NCI-H187 treated with DMSO at 0.1 percent for 48 hours (cell line): ENCODE measurements at places on chromosomes 1 and 21.

- DNase-seq, result no peak
Measured at GRCh38 chr1:46525253-46525983, 26.0 kb downstream of the KNCN start.

DNA sequence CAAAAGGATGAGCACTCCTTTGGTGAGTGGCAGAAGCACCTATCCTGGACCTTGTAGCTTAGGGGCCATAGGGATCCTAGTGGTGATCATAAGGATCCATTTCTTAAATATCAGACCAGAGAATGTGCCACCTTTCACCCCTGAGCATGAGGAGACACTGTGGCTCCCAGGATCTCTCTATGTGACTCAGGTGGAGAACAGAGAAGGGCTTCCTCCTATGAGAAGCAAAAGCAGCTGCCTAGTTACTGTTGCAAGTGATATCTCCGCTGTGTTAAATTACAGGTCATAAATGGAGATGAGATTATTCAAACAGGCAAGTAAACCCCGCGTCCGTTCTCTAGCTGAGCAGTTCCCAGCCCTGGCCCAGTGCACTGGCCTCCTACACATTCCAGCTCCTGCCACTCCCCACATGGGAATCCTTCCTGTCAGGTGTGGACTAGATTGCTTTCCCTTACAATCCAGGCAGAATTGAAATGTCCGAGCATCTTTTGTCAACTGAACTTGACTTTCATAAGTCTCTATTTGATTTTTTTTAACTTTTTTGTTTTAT, 26.3 kb downstream of the CLEC20A start:
- DNase-seq, result no peak

DNA sequence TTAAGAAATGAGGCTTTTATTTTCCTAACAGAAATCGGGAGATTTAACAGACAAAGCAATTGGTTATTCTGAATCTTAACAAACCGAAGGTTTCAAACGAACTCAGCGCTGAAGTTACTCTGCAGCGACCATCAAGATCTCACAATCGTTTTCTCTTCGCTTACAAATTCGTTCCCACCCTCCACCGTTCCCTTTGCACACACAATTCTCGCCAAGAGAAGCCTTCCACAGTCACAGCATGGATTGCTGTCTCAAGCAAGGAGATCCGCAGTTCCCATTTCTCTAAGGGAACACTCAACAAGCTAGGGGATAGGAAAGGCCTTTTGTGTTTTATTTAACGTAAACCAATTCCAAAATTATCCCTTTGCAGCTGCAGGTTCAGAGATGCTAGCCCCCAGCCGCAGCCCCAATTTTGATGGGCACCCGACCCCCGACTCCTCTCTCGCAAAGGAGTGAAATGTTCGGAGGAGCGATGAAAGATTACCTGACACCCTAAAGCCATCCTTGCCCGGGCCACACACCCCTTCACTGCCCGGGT, 755 bp downstream of the FBXO42 start:
- no peak for DNase-seq

DNA sequence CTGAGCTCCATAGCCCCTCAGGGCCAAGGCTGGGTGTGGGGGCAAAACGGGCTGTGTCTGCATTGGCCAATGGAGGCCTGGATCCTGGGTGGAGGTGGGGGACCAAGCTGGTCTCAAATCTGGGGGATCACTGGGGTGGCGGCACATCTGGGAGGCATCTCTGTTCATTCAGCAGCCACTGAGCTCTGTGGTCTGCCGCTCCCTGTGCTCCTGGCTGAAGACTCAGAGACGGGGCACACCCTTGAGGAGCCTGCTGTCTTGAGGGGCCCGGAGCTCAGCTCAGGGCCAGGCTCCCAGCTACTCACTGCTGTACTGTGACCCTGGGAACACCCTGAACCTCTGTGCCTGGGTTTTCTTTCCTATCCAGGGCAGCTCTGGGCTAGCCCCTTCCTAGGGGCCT, 90.3 kb upstream of the WNT4 start:
- no peak for DNase-seq

DNA sequence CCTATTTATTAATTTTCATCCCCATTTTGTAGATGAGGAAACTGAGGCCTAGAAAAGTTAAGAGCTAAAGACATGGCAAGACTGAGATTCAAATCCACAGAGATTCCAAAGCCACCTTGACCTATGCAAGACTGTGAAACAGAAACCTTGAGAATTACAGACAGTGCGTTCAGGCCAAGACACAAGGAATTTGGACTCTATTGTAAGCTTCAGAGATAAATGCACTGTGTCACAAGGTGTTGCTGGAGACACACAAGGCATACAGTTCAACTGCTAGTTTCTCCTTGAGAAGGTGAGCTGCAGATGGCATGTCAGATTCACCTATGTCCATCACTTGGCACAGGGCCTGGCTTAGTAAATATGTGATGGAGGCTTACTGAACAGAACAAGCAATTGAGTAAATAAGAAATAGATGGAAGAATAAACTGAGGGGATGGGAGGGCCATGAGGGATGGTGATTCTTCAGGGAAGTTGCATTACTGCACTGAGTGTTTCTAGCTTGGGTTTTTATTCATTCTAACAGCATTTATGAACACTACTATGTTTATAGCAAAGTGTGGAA, 215.0 kb downstream of the DAB1 start:
- DNase-seq, result no peak

DNA sequence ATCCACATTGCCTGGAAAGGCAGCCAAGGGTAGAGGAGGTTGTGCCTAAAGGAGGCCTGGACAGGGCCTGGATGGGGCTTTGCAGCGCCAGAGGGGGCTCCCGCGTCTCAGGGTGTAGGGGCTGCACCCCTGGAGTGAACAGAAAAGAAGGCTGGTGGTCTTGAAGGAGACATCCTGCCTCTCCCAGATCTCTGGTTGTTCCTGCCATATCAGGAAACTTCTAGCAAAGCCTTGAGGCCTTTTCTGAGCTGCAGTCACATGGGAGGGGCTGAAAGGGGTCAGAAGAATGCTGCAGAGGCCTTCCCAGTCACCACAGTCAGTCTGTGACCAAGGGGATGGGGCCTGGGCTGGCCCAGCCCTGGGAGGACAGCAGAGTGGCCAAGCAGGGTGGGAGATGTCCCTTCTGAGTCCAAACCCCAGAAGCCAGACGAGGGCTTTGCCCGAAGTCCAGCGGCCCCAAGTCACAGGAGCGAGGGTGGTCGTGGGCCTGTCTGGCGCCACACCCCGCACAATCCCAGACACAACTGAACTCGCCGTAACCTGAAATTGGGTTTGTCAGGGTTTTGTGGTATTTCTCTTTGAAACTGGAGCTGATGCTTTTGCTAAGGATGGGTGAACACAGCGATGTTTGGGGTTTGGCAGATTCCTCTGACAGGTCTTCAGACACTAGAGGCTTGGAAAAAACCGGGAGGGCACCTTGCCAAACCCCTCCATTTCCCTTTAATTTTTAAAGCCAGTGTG, 29.6 kb downstream of the SIM2 start:
- no peak for DNase-seq

GRCh38 chr1:219518168-219518906, 94.6 kb downstream of the ZC3H11B start:
- no peak for DNase-seq

- DNase-seq, result no peak
Measured at GRCh38 chr1:234276151-234276788, 97.0 kb upstream of the COA6 start.

DNA sequence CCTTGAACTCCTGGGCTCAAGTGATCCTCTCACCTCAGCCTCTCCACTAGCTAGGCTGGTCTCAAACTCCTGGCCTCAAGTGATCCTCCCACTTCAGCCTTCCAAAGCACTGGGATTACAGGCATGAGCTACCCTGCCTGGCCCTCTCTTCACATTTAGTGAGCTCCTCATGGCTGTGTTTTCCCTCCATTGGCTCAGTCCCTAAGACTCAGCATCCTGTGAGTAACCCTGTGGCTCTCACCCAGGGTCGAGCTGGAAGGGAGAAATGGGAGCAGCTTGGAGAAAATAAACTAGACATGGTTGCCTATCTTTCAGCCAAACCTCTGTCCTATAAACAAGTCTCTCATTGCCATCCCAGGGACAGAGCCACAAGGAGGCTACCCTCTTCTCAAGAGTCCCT, 17.5 kb downstream of the NCF2 start:
- DNase-seq, result no peak

DNA sequence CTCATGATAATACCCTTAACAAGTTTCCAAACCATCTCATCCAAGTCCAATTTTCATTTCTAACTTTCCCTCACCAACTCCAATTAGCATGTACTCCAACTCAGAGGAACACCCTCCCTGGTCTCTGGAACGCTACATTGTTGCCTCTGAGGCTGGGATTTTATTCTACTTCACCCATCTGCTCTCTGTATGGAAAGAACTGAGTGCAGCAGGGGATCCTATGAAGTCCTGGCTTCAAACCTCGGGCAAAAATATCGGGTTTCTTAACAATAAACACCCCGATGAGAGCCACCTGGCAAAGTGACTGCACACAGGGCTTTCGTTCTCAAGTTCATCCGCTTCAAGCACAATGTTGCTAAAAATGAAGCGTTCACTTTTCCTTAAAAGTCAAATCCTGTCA, 99.6 kb downstream of the CRB1 start:
- DNase-seq, result no peak
